ENCODE measurements at places on chromosomes 1 and 21.
A peak's percentile ranks its signal among the peaks of the same experiment; 100 is the strongest.

GRCh38 chr1:20308569-20308968, 17.9 kb downstream of the VWA5B1 start:
- no peak for DNase-seq

DNA sequence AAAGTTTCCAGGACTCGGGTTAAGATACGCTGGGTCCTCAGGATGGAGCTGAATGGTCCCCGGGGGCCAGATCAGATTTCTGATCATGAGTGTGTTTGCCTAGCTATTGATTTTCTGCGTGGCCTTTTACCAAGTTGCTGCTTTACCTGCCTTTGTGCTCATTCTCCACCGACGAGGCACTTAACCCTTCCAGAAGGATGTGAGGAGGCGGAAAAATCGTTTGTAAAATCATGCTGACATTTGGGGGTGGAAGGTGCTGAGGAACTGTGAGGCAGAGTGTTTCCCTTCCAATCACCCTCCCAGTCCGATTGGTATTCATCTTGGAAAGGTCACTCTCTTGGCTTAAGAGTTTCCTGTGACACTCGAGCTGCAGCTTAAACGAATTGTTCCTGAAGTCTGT, 337.1 kb upstream of the KAZN start:
- DNase-seq: no peak

DNA sequence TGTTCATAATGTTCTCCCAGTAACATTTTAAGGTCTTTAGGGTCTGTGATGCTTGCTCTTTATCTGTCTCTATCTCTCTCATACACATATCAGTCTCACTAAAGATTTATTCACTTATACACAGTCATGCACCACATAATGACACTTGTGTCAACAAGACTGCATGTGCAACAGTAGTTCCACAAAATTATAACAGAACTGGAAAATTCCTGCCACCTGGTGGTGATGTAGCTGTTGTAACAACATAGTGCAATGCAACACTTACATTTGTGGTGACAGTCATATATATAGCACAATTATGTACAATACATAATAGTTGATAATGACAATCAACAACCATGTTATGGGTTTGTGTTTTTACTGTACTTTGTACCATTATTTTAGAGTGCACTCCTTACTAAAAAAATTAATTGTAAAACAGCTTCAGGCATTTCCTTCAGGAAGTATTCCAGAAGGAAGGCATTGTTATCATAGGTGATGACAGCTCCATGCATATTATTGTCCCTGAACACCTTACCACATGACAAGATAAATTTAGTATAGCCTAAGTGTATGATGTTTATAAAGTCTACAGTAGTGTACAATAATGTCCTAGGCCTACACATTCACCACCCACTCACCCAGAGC, 8.1 kb downstream of the TDRD5 start:
- peak; percentile 46 for DNase-seq

DNA sequence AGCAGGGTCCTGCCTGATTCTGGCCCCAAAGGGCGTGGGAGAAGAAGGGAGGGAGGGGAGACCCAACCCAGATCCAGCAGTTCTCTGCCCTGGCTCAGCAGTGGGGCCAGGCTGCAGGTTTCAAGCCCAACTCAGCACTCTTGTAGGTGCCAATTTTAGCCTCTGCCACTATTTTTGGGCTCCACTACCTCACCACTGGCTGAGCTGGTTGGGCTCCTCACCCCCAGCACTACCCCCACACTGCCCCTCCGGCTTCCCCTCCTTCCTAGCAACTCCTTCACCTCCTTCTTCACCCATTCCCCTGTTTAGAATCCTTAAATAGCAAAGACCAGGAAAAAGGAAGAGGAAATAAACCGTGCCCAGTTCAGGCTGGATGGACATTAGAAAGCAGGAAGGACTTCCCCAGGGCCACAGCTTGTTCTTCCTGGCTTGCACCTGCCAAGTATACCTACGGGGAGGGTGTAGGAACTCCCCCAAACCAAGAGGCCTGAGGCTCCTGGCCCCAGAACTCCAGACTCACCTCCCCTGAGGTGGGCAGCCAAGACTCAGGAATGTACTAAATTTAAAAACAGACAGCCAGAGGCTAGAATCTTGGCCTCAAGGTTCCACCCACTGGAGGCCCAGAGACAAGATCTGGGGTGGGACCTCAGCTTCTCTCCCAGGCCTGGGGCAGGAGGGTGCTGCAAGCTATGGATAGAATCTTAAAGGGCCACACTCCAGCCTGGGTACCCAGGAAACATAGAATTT, 1.4 kb upstream of the ARHGEF2 start:
- peak; percentile 69 for DNase-seq

DNA sequence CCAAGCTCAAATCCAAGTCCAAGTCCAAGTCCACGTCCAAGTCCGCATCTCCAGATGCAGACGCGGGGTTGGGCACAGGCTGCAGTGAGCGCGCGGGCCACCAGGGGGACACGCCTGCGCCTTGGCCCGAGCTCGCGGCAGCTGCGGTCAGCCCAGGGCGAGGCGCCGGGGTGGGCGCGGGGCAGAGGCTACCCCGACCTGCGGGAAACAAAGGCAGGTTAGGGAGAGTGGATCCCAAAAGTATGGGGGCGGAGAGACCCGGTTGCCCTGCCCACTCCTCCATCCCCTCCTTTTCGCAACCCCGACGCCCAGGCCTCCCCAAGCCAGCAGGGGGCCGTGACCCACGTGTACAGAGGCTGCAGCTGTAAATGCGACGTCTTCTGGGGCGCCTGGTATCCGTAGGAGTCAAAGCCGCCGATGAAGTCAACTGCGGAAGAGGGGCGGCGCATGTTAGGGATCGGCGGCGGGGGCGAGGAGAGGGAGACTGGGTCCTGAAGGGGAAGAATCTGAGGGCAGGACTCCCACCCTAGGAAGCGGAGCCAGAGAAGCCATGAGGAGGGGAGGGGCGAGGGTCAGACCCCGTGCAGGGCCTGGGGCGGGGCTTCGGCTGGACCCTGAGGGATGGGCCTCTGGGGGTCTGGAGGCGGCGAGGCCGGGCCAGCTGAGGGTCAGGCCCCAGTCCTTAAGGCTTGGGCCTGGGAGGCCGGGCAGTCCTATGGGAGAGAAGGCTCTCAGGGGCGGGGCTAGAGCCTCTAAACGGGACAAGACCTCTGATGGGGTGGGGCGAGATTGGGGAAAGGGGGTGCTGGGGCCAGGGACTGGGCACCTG, 58.0 kb downstream of the NKAIN1 start:
- peak; percentile 47 for DNase-seq
